ENCODE measurements at places on chromosomes 6 and 20. TPM values are rescaled to one million over a fixed set of nuclear protein-coding genes. Genes with fewer than 3 reads are reported as not detected.
A peak's percentile ranks its signal among the peaks of the same experiment; 100 is the strongest.

The SLX4IP gene
- total RNA-seq = 4.0 TPM

- DNase-seq = no peak
These were observed 14.3 kb downstream of the SLA2 start for GRCh38 chr20:36631646-36632045.

DNA sequence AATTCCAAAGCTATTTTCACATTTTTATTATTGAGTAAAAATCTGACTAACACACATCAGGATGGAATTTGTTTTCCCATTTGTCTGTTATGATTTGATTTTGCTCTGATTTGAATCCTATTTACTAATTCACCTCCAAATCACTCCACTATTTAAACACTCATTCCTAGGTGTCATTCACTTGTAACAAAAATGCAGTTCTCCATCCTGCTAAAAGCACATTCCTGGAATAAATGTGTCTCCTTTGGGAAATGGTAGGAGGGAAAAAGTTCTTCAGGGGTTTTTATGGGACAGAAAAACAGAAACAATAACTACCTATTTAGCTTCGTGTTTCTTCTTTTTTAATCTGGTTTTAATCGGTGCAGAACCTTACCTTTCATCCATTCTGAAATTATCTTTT lies 494.1 kb upstream of the CITED2 start:
- DNase-seq = no peak

DNA sequence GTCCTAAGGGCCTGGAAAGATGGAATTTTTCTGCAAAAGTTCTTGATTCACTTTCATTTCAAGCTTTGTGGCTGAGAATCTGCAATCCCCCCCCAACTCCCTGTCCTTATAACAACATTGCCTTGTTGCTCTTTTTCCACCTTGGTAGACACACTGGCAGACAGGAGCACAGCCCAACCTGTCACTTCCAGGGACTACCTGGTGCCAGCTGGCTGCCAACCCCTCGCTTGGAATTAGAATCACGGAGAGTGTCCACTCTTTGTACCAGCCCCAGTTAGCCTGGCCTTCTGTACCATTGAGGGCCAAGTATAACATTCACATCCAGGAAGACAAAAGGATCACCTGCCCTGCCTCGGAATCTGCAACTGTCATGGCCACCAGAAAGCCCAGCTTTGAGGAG lies 74.7 kb downstream of the POPDC3 start:
- no peak for DNase-seq

The ADGRF5 gene
- not detected for total RNA-seq

- no peak for DNase-seq
These were observed 41.6 kb downstream of the CYP39A1 start for GRCh38 chr6:46610862-46611553.

The PPP1R18 gene
- 76.8 TPM for total RNA-seq

DNA sequence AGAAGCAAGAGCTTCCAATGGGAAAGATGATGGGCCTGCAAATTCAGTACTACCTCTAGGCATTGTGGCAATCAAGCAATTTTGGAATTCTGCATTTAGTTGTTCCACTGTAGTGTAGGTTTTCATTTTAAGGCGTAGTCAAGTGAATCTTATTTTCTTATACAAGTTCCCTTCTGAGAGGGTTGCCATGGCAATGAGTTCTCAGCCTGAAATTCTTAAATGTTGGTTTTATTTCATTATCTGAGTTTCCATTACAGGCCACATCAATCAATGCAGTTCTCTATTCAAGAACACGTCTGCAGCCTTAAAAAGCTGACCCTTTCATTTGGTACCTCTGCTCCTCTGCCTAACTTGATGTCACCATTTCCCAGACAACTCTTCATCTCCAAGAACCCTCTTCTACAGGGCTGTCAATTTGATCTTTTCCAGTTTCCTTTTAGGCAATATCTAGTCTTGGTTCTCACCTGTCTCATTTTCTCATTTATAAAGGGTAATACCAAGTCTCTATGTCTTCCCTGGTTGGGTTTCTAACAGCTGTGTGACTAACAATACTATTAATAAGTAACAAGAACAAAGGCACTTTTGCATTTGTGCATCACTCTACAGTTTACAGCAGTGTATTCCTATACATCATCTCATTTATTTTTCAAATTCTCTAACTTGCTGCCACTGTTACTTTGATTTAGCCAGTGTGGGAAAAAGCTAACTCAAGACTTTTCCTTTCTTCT lies 898.2 kb upstream of the FLRT3 start:
- DNase-seq = no peak

The HSPA12B gene
- total RNA-seq = not detected

DNA sequence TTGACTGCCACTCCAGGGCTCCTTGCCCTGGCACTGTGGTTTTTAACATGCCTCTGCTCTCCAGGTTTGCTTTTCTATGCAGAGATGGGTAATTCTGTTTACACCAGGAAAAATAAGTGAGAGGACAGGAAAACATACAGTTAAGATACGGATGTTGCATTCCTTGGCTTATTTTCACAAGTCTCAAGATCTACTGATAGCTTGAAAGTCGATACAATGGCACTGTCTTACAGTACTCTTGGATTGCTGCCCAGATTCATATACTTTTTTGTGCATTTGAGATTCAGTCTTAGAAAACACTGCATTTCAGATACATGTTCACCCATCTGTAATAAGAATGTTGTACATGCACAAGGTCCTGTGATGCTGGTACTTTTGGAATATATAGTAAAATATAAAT lies 159.6 kb upstream of the FLRT3 start:
- DNase-seq = no peak

DNA sequence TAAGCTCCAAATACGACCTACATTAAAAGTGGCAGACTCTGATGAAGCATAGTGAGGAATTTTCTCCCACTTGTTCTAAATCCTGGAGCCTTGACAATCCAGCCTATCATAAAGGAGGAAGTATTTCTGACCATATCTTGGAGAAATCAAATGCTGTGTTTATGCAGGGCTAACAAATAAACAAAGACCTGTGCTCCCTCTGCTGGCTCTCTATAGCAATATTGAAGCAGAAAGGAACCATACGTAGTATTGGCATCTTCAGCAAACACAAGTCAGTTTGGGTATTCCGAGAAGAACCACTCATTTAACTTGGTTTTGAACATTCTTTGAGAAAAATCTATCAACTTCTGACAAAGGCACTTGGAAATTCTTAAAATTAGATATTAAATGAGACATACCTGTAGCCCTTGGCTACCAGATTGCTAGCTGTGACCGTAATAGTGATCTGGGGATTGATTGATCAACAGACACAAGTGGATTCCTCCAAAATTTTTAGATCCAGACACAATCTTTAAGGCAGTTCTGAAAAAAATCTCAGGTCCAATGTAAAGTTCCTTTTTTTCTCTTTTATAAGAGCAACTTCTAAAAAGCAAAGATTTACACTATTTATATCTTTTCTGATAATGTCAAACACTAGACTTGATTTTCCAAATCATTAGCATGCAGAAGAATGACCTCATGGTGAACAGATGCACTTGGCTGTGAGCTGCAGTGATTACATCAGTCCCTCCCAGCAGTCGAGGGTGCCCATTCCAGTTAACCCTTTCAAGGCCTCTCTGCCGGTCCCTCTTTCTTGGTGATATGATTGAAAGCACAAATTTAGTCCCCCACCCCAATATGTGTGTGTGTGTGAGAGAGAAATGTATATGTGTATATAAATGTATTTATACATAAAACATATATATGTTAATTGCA lies 40.2 kb downstream of the INSM1 start:
- peak; percentile 2 for DNase-seq

- DNase-seq = peak; percentile 96
These were observed 62.5 kb downstream of the PYGB start for GRCh38 chr20:25310268-25310920.

The UNC93A gene
- not detected for total RNA-seq

- DNase-seq = no peak
These were observed 9.1 kb downstream of the ETV7 start for GRCh38 chr6:36378243-36378920.

The ZKSCAN4 gene
- total RNA-seq = 8.2 TPM

The HS3ST5 gene
- 2.9 TPM for total RNA-seq

GRCh38 chr6:92559003-92559402 lies 860.4 kb downstream of the EPHA7 start:
- no peak for DNase-seq

All from SJSA1 (cell line).